ENCODE measurements at places on chromosomes 11 and 22. TPM values are rescaled to one million over a fixed set of nuclear protein-coding genes. Genes with fewer than 3 reads are reported as not detected.

GRCh38 chr11:110349138-110349996, 53.0 kb upstream of the RDX start:
- DNase-seq: no peak

OR5A1 gene
- total RNA-seq: not detected

- no peak for DNase-seq
Measured at GRCh38 chr11:61996933-61997332, 29.5 kb upstream of the FTH1 start.

TSSK2 gene
- total RNA-seq: not detected

CCDC34 gene
- total RNA-seq: 39.4 TPM

DNA sequence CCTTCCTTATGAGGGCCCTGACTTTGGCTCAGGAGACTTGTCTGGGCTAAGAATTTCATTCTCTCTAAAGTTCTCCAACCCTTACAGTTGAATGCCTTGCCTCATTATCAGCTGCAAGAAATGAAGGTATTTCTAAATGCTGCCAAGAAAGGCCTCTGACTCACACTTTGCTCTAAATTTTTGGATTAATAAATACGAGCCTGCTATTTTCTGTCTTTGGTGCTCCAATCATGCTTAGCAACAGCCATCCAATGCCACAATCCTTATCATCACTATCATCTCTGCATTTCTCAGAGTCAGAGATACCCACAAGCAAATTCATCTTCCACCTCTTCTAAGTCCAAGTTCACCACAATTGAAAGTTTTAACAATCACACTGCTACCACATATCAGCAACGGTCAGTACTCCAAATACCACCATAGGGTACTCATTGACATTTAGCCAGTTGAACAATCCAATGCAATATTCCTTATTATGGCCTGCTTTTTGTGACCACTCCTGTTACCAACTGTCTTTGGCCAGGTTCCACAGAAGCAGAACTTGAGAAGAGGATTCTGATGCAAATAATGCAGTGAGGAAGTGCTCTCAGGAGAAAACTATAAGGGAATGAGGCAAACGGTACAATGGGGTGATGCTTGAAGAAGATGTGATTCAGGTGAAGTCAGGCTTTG, 5.7 kb downstream of the PATE2 start:
- no peak for DNase-seq

CNGA4 gene
- total RNA-seq: not detected
